Renal cortex interstitium (tissue), 15 donors: ENCODE measurements at places on chromosomes 16 and 17.

DNA sequence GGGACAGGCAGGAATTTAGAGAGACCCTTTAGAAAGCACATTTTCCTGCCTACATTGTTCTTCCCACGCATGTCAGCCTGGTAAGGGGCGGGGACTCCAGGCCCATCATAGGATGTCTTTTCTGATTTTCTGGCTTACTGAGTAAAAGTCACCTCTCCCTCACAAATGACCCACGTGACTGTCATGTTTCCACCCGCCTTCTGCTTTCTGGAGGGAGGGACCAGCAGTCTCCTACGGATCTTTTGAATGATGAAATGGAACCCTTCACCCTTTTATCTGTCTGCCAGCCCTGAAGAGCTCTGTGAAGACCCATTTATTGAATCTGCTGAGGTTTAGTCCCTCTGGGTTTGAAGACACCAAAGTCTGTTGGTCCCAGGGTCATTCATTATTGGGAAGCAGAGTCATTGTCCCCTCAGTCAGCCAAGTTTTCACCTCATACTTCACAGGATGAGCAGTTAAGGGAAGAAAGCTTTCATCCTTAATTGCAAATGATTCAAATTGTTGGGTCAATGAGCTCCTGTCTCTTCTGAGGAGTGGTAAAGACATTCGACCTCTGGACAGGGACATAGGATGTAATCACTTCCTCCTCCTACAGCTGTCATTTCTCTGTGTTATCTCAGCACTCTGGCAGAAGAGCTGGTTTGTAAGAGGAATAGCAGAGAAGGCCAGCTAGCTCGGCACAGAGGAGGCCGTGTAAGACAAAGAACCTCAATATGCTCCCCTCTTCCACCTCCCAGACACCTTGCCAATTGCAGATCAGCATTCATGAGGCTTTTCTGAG lies 446.1 kb downstream of the HS3ST3B1 start:
- DNase-seq, result no peak

DNA sequence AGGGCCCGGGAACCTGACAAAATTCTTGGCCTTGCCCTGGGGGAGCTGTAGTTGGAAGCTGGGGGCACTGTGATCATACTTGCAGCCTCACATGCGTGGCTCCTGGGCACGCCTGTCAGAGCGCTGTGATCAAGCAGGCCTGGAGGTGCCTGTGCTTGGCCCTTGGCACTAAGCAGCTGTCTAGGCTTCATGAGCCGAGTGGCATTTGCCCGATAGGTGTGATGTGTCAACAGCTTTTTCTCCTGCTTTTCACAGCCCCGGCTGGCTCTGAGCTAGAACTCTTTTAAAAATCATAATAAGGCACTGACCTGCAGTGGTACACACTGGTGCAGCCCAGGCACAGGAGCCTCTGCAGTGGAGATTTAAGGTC lies 113.8 kb downstream of the SOCS1 start:
- DNase-seq, result no peak

- no peak for DNase-seq
Observed at GRCh38 chr17:29586676-29587469, 2.6 kb downstream of the GIT1 start.

DNA sequence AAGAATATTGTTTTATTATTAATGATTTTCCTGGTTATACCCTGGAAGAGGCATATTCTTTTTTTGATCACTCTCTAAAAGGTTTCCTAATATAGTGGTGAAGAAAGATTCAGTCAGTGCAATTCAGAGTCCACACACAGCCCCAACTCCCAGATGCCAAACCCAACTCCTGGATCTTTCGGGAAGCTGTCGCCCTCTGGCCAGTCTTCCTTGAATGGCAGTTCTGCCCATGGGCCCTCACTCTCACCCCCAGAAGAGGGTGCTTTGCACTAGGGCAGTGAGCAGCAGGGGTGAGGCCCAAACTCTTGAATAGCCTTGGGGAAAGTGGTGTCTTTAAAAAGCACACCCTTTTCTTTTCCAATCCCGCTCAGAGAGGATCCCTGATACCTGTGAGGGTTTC lies 11.0 kb downstream of the KRT32 start:
- DNase-seq, result no peak

GRCh38 chr16:50270510-50271147 lies 4.3 kb downstream of the ADCY7 start:
- no peak for DNase-seq

DNA sequence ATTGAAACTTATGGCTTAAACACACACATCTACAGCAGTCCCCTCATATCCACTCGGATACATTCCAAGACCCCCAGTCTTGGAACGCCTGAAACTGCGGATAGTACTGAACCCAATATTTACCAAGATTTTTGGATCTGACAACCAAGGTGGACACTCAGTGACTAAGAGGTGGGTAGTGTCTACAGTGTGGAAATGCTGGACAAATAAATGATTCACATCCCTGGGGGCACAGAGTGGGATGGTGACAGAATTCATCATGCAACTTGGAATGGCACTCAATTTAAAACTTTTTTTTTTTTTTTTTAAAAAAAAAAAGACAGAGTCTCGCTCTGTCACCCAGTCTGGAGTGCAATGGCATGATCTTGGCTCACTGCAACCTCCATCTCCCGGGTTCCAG lies 54.2 kb upstream of the TRAP1 start:
- DNase-seq, result no peak

DNA sequence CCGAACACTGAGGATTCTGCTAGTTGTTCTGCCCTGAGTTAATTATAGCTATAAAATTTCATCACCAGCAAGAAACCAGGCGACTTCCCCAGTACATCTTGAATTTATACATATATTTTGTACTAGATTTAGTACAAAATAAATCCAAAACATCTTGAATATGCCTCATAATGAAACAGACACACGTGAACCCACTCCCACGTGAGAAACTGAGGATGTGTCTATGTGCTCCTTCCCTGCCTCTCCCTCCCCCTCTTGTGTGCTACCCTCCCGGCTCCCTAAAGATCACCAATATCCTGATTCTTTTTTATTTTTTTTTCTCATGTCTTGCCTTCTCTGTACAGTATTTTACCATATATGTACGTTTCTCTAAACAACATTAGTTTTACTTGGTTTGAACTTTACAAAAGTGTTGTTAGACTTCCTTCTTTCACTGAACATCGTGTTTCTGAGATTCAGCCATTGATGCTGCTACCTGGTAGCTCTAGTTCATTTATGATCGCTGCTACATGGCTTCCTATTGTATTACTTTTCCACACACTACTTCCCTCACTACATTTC lies 1.1 kb upstream of the LCMT1 start:
- DNase-seq, result no peak

DNA sequence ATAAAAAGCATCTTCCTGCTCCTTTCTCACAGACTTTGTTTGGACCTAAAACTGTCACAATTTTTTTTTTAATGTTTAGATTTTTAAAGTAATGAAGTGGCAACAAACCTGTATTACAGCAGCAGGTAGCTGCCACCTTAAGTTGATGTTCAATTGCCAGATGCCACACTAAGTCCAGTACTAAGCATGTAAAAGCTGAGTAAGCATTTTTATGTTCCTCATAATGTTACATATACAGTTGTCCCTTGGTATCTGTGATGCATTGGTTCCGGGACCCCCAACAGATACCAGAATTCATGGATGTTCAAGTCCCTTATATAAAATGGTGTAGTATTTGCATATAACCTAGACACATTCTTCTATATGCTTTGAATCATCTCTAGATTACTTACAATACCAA lies 45.1 kb downstream of the TNRC6A start:
- DNase-seq, result no peak

DNA sequence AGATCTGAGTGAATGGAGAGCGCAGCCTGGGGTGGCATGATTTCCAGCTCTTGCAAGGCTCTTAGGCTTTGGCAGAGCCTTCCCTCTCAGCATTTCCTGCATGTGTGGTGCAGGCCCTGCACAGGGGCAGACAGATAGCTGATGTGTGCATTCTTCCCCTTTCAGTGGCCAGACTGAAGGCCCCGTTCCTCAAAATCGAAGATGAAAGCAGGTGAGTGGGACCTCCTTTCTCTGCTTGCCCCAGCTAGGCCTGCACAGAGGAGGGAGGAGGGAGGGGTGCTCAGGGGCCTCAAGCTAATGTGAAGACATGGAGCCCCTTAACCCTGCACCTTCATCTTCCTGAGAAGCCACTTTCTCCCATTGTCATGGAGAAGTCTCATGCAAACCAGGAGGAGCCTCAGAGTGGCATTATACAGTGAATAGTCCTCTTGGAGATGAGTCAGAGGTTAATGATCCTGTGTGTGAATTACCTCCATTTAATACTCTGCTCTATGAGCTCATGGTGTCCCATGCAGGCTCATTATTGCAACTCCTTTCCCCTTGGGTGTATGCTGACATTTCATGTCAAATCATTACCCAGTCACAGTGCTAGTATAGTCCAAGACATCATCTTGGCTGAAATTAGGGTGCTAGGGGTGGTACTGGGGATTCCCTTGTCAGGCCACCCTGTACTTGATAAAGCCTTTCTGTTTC lies 20.4 kb upstream of the ADAM11 start:
- DNase-seq, result no peak

DNA sequence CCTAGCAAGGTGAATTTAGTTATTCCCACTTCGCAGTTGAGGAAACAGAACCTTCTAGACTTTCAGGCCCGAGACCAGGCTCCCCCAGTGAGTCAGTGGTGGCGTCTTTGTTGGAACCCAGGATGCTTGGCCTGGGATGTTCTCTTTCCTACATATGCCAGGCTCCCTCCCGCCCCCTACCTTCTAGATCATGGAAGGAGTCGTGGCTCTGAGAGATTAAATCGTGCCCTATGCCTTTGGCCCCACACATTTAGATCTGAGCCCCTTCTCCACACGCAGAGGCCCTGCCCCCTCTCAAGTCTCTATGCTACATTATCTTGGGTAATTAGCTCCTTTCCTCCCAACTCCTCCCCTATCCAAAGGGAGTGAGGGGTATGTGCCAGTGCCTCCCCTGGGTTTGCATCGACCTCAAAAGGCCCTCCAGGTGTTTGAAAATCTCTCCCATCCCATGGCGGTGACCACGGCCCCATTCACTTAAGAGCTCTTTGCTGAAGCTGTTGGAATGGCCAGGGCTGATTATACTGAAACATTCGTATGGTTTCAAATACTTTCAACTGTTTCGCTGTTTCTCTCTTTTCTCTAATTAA lies 3.0 kb downstream of the NGFR start:
- DNase-seq, result no peak

- no peak for DNase-seq
Observed at GRCh38 chr17:49715717-49716279, 8.0 kb upstream of the SLC35B1 start.

GRCh38 chr16:63617047-63617989 lies 1504.5 kb downstream of the CDH11 start:
- peak; percentile 9 for DNase-seq

GRCh38 chr16:24776501-24777220 lies 47.2 kb downstream of the TNRC6A start:
- DNase-seq, result no peak

- no peak for DNase-seq
Observed at GRCh38 chr16:21646091-21646490, 6.3 kb downstream of the IGSF6 start.

GRCh38 chr17:10474536-10474935 lies 5.2 kb upstream of the MYH4 start:
- no peak for DNase-seq

DNA sequence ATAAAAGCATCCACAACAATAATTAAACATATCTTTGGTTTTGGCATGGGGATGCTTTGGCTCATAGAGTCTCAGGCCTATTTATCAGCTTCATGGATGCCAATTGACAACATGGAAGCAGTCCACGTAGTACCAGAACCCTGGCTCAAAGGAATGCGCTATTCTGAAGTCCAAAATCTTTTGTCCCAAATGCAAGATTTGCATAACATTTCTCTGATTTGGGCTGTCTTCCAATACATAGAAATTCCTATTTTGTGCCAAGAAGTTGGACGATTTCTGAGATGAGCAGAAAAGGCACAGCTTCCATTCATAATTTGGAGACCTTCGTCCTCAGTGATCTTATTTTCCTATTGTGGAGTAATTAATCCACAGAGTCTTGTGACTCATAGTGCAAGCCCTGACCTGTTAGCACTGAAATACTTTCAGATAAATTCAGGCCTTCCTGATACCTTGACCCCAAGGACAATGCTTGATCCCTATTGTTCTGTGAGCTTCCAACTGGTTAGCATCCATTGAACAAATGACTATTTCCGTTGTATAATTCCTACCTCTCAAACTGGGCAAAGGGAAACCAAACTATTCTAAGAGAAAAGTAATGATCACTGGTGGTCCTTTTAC lies 78.4 kb upstream of the CDH11 start:
- DNase-seq, result no peak

DNA sequence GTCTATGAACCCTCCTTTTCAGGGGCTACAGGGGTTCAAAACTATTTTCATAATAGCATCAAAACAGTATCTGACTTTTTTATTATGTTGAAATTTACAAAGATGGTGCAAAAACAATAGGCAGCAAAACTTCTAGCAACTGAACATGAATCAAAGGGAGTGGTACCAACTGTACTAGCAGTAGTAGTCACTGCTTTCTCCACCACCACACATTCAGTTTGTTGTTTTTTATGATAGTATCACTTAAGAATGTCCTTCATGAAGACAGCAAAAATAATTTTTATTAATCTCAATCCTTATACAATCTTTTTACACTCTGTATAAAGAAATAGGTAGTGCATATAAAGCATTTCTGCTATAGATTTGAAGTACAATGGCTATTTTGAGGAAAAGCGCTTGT lies 47.6 kb downstream of the MED13 start:
- DNase-seq, result no peak

DNA sequence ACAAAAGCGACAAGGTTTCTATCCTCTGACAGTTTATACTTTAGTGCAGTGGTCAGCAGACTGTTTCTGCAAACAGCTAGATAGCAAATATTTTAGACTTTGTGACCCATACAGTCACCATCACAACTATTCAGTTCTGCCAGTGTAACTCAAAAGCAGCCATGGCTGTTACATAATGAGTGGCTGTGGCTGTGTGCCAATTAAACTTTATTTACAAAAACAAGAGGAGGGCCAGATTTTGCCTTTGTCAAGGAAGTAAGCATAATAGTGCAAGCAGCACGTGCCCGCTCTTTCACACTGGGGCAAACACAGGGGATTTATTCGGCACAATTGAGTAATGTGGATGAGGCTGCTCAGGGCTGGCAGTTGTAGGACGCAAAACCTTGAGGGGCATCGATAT lies 551.5 kb downstream of the MAF start:
- no peak for DNase-seq

DNA sequence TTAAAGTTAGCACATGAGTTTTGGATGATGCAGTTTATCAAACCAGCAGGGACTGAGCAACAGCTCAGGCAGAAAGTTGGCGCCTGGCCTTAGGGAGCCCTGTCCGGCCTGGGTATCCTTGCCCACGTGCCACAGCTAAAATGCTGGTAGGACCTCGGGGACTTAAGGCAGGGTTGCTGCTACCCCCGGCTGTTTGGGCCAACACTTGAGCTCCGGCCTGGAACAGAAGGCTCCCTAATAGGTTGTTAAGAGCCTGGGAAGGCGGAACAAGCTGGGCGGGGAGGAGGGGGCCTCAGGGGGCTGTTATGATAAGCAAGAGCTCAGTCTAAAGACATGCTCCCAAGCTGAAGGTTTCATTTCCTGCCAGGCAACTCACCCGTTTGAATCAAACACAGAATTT lies 39.7 kb downstream of the CUEDC1 start:
- DNase-seq, result no peak

DNA sequence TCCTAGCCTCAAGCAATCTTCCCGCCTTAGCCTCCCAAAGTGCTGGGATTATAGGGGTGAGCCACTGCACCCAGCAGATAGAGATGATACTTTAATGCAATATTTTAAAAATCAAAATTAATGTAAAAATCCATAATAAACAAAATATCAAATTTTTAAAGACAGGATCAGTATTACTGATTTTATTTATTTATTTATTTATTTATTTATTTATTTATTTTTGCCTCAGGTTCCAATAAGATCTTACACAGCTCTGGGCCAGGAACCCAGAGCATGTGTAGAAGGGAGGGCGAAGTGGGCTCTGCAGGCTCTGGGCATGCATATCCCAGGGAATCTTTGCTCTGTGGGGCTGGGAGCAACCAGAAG lies 41.6 kb downstream of the FZD2 start:
- DNase-seq, result no peak
